ENCODE measurements at places on chromosomes 6 and 20.

- no peak for DNase-seq
Measured at GRCh38 chr6:157881342-157881741, 58.3 kb downstream of the SNX9 start.

GRCh38 chr6:170232186-170233002 lies 58.5 kb downstream of the DLL1 start:
- DNase-seq, result no peak

DNA sequence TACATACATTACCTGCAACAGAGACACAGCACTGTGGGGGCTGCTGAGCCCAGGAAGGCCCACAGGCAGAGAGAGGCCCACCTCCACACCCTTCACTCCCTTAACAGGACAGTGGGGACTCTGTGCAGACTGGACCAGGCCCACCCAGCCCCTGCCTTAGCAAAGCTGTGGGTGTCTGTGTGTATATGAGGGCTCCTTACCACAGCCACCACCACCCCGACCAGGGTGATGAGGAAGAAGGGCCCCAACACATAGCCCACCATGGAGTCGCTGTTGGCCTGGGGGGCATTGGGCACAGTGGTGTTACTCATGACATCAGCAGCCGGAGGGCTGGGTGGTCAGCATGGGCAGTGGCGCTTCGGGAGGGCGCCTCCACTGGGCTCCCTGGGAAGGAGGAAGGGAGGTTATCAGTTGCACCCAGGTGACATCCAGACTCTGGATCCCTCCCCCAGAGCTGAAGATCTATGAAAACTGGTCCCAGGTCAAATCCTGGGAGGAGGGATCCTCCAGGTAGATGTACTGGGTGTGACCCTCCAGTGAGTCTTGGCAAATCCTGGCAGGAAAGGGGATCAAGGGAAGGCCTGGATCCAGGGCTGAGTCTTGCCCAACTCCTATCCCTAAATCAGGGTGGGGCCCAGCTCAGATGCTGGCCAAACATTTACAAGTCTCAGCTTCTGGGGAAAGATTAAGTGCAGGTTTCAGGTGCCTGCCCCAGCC lies 1.2 kb downstream of the SMIM29 start:
- DNase-seq, result peak; percentile 2

DNA sequence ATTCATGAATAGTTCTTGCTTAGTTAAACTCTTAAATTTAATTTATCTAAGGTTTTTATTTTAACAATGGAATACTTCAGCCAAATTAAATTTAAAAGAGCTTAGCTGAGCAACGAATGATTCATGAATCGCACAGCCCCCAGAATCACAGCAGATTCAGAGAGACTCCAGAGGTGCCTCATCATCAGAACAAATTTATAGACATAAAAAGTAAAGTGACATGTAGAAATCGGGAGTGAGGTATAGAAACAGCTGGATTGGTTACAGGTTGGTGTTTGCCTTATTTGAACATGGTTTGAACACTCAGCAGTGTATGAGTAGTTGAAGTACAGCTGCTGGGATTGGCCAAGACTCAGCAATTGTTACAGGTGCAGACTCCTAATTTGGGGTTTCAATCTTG lies 132.7 kb upstream of the MAP3K4 start:
- DNase-seq, result no peak

- DNase-seq, result no peak
Measured at GRCh38 chr6:72080260-72080941, 194.1 kb downstream of the RIMS1 start.

DNA sequence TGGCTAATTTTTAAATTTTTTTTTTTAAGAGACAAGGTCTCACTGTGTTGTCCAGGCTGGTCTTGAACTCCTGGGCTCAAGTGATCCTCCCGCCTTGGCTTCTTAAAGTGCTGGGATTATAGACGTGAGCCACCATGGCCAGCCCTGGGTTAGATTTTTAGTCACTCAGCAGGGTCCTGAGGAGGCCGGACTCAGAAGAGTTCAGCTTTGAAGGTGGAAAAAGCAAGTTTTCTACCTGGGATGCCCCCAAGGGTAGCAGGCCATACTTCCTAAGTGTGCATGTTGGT lies 44.2 kb downstream of the FGD2 start:
- DNase-seq, result no peak

- DNase-seq, result peak; percentile 44
Measured at GRCh38 chr20:38210741-38211140, 45.7 kb upstream of the TGM2 start.

DNA sequence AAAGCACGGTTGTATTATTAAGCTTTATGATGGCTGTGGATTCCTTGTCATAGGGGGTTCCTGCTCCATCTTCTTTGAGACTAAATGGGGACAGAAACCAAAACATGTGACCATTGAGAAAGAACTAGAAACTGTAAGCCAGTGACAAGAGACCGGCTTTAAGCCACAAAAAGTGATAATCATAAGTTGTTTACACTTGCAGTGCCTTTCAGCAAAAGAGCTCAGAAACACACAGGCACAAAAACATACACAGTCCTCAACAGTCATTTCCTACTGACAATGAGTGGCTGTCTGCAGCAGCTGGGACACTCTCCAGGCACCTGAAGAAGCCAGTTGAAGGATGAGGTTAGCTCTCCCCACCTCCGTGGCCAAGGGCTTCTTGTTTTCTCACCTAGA lies 20.0 kb upstream of the UBE2J1 start:
- DNase-seq, result no peak

- no peak for DNase-seq
Measured at GRCh38 chr20:62362991-62363919, 3.9 kb downstream of the LAMA5 start.

DNA sequence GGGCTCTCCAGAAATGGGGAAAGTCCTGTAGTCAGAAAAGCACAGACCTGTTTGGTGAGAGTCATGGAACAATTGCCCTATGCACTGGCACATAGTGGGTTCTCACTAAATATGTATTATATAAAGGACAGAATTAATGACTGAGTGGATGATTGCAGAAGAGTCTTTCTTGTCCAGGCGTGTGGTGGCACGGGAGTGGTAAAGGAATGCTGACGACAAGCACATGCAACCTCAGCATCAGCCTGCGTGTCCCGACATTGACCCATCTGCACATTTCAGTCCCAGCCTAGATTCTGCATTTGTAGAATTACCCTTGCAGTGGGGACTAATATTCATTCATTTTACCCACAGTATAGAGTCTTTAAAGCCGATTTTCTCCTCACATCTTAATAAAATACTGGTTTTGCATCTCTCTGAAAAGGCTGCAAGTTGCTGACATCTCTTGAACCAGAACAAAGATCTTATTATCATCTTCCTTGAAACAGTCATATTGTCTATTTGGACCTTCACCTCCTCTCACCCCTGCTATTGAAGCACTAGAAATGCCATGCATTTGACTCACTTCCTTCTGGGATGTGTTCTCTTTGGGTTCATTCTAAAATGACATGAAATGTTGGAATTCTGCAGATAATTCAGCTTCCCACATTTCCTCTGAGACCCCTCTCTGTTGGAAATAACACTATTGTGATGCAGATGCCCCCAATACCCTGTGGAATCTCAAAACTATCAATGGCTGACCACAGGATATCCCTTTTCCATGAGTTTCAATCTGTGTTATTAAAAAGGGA lies 883.6 kb upstream of the FLRT3 start:
- no peak for DNase-seq

DNA sequence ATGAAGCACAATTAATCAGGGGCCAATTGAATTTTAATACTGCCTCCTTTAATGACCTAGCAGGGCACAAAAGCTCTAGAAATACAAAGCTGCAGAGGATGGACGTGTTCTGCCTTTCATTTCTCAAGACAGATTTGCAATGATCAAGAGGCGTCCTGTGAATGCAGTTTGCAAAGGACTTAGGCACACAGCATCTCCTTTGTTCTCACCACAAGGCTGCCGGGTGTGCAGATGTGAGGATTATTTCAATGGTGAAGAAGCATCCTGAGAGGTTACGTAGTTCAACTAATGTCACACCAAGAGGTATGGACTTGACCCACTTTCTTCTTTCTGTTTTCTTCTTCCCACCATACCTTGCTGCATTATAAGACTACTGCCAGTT lies 42.9 kb upstream of the SPTLC3 start:
- DNase-seq, result peak; percentile 31

- DNase-seq, result no peak
Measured at GRCh38 chr6:148869585-148869984, 122.8 kb downstream of the UST start.
